ENCODE measurements at places on chromosomes 1 and 21.

GRCh38 chr1:228408869-228409805 is 2.5 kb upstream of the TRIM11 start:
- DNase-seq = no peak

GRCh38 chr1:10299151-10299550 is 88.8 kb downstream of the KIF1B start:
- DNase-seq = no peak

GRCh38 chr1:22236900-22237299 is 94.0 kb upstream of the WNT4 start:
- no peak for DNase-seq

GRCh38 chr1:147545133-147545532 is 3.8 kb downstream of the BCL9 start:
- no peak for DNase-seq

DNA sequence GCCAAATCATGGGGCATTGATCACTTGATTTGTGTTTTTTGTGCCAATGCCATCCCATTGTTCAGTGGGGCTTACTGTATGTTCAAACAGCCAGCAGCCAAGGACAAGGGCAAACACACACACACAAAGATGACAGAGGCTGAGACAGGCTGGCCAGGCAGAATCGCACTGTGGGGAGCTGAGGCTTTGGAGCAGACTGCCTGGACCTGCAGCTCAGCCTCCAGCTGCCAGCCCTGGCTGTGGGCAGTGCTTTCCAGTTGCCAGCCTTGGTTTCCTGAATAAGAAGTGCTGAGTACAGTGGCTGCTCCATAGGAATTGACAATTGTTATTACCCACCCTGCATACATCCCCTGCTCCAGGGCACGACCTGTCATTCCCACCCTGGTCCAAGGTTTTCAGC is 16.9 kb upstream of the PCP4 start:
- no peak for DNase-seq

DNA sequence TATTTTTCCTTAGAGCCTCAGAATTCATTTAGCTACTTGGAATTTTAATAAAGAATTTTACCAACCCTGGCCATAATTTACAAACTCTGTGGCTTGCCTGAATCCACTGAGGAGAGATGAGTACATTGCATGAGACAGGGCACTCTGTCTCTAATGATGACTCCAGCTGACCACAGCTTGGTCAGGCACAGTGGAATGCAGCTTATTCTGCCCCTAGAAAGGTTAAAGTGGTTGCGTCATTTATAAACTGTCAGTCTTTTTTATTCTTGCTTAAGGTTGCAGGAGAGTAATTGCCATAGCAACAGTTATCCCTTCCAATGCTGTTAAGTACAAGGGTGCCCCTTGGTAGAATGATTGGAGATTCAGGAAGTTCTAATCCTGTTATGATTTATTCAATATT is 28.3 kb downstream of the PDE4B start:
- no peak for DNase-seq

GRCh38 chr1:155063550-155064110 is at the start of gene EFNA4:
EFNA4 (plus strand) TSS chr1:155063740; CDS start chr1:155063824, 84 bp downstream.
- peak; percentile 76 for DNase-seq

- no peak for DNase-seq
Observed at GRCh38 chr1:156910309-156910782, 10.1 kb upstream of the LRRC71 start.

- DNase-seq = no peak
Observed at GRCh38 chr1:232334811-232335210, 295.1 kb downstream of the SIPA1L2 start.

DNA sequence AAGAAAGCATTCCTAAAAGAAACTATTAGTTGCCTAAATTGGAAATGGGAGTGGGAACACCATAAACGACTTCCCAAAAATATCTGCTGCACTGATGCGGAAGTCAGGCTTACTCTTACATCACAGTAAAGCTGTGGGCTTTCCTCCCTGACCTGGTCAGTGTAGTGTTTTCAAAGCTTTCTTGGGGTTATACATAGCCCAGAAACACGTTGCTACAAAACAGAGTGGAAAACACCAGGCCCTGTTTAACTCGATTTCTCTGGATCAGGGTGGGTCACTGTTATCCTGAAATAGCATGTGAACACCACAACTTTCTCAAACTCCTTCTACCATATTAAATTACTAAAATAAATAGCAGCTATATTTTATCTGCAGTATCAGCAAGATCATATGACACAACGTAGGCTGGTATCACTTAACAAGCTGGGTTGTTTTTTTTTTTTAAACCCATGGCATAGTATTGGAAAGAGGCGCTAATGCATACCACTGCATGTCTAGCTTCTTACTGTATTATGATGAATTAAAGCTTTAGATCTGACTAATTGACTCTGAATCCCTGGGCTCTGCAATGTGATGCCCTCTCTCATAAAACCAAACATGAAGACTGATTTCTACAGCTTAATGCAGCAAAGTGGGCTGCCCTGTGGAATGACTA is 184.6 kb downstream of the TGFB2 start:
- no peak for DNase-seq

DNA sequence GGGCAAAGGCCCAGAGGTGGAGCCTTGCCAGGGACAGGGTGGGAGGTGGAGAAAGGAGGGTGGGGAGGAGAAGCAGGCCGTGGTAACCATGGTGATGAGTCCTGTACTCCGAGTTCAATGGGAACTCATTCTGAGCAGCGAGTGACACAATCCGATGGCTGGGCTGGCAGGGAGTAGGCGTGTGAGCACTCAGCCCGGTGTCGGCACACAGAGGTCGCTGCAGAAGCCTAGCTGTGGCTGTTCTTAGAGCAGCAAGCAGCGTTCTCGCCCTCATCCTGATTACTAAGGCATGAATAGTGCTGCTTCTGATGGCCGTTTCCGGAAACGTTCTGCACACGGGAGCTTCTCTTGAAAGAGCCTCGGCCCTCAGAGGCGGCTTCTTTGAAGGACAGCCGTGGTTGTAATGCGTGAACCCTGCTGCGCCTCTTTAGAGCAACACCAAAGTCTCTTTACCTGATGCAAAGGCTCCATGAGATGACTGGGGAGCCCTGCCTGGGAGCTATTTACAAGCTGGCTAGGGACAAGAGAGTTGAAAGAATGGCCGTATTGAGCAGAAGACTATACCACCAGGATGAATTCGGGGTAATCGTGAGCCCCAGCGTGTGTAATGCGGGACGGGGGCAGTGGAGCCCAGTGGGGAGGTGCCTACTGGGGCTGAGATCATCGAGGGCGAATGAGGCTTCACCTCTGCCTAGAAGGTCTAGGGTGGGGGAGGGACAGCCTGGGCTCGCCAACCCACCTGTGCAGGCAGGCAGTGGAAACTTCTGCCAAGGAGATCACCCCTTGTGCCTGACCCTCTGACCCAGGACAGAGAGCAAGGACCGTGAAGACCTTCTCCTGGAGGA is 72.8 kb upstream of the PAX7 start:
- no peak for DNase-seq

DNA sequence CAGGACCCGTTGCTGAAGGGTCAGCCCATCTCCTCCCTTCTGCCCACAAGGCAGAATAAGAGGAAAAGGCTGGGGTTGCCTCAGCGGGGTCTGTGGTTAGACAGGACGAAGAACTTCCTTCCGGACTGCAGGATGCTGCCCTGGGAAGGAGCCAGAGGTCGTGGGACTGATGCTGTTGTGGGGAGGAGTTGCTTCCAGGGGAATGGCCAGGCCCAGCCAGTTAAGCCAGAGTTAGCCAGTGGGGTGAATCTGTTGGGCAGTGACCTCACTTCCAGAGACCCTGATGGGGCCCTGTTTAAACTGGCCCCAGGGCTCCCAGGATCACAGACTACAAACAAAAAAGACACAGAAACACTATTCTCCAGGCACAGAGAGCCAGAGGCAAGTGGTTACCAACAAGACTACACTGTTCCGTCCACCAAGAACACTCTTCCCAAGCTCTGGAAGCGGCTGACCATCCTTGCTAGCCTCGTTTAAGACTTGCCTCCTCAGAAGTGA is 13.0 kb downstream of the FAM229A start:
- peak; percentile 85 for DNase-seq

GRCh38 chr1:24904731-24905354 is 25.2 kb downstream of the RUNX3 start:
- no peak for DNase-seq
